Activated gamma-delta T cell treated with Interleukin-2 at 50 U/mL for 16 hours (primary cell): ENCODE measurements at places on chromosomes 3 and 15.

DNA sequence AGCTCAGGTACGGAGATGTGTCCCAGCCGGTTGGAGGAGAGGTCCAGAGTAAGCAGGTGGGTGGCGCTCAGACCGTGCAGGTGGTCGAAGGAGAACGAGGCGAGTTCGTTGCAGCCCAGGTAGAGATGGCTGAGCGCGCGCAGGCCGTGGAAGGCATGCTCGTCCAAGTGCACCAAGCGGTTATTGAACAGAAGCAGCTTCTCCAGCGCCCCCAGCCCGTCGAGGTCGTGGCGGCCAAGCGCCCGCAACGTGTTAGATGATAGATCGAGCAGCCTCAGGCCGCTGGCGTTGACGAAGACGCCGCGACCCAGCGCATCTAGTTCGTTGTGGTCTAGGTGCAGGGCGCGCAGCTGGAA, 648 bp downstream of the AMIGO3 start:
- no peak for DNase-seq

GRCh38 chr3:48664313-48664644, 1.6 kb upstream of the CELSR3 start:
- DNase-seq: no peak

DNA sequence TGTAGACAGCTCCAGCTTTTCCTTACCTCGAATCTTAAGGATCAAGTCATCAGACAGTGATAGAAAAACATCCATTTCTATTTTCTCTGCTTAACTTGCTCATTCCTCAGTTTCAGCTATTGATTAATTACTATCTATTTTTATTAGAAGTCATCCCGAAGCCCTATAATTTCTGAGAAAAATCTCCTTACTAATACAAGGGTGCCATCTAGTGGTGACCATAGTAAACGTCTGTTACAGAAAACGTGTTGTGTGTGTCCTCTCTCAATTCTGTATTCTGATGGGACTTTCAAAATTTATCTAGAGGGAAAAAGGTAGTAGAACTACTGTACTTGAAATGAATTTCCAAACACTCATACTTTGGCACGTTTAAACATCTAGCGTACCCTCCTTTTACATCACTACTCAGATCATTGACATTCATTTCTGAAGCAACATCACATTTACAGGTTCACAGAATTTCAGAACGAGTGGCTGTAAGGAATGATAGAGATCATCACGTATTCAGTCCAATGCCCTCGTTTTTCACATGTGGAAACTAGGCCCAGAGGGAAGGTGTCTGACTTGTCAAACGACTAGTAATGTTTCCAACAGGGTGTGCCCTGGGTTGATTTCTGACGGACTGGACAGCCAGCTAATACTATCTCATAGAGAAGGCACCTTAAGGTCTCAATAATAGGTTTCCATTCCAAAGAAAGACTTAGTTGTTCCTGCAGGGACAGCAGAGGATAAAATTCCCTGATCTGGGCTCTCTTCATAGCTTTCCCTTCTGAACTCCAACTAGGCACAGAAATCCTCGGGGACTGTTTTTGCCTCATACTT, 25.6 kb downstream of the HACD2 start:
- peak; percentile 8 for DNase-seq

GRCh38 chr3:134879990-134880389, 84.9 kb downstream of the EPHB1 start:
- DNase-seq: no peak

- DNase-seq: no peak
Measured at GRCh38 chr3:29156086-29156715, 124.7 kb upstream of the RBMS3 start.

GRCh38 chr3:194275291-194275690, 75.8 kb downstream of the CPN2 start:
- DNase-seq: no peak

DNA sequence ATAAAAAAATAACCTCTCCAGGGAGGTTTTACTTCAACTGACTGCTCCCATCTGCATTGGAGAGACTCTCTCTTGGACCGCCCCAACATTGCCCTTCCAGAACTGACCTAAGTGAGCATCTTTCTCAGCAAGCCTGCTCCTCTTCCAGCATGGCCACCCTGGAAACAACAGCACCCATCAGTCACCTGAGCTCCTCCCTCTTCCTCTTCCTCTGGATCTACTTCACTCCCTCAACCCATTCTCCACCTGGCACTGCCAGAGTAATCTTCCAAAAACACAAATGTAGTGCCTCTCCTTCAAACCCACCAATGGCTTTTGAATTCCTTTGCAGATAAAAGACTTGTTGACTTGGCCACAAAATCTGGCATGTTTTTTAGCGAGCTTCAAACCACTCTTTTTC, 128.8 kb upstream of the NR2F2 start:
- no peak for DNase-seq

DNA sequence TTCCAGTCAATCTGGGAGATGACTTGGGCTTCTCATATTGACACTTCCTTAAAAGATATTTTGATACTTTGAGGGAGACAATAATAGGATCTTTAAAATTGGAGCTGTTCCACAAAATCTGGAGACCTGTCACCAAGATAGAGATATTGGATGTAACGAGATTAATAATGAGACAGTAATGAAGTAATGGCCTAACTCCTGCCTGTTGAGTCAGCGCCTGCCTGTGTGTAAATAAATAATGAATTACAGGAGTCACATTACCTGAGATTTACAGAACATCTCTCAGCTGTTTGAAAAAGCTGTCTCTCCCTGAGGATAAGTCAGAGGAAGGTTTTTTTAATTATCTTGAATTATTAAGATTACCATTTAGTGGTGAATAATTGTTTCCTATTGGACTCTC, 43.8 kb upstream of the MITF start:
- no peak for DNase-seq

DNA sequence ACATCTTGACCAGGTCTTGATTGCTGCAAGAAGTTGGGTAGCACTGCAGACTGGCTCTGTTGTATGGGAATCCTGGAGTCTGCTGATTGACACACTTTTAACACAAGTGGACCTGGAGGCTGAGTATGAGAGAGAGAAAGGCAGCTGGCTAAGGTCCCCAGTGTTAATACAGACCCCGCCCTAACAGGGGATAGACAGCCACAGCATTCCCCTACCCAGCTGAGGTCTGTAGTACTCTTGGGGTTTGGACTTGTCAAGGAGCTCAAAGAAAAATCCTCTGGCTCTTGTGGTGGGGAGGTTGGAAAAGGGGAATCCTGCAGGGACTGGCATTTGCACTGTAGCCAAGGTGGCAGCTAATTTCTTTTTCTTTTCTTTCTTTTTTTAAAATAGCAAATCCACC, 192.7 kb downstream of the ZNF621 start:
- DNase-seq: no peak

GRCh38 chr3:4680871-4681300, 187.7 kb downstream of the ITPR1 start:
- no peak for DNase-seq

DNA sequence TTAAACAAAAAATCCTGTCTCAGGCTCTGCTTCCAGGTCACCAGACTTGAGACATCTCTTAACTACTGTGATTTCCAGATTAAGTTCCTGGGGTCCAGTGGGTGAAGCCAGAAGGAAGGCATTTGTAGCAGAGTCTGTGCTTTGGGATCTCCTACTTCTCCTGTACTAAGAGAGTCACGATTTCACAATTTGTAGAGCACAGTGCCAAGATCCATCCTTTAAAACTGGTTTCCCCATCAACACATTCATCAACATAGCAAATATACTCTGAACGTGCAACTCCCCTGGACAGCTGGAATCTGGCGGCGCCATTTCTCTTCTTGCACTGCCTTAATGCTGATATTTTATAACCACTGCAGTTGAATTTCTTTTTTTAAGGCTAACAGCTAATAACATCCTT, 33.2 kb downstream of the CDCP1 start:
- no peak for DNase-seq

GRCh38 chr3:144529566-144529965, 557.9 kb downstream of the DIPK2A start:
- DNase-seq: no peak
